ENCODE measurements at places on chromosomes 6 and 20. TPM values are rescaled to one million over a fixed set of nuclear protein-coding genes. Genes with fewer than 3 reads are reported as not detected.

Gene VGLL2
- total RNA-seq = not detected

Gene LIN28B
- 0.25 TPM for total RNA-seq

Gene HUS1B
- total RNA-seq = 0.76 TPM

GRCh38 chr20:24160563-24161281, 172.1 kb upstream of the GGTLC1 start:
- DNase-seq = no peak

DNA sequence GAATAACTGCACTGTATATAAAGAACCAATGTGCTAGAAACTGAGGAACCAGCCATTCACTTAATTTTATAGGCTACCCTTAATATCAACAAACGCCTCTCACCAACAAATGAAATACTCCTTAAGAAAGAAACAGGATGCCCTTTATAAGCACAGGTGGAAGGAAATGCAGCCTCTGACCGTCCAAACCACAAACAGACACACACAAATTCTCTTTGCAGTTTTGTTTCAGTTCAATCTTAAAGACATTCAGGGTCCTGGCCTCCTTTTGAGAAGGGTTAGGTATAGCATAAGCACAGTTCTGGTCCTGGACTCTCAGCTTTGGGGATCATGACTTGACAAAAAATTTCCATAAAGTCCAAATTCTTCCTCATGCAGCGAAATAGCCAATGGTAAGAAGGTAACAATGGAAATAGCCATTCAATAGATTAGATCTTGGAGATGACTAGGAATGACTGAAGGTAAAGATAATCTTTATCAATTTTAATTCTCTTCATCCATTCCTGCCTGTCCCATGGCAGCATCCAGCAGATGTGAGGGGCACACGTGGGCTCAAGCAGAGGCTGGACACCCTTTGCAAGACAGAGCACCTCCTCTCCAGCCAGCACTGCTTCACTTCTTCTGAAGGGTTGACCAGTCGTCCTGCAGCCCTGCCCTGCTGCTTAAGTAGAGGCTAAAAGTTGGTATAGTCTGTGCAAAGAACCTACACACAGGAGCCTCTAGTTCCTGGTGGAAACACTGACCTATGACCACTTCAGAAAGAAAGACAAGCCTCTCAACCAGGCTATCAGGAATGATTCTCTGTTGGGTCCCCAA, 123.9 kb downstream of the CD83 start:
- no peak for DNase-seq

DNA sequence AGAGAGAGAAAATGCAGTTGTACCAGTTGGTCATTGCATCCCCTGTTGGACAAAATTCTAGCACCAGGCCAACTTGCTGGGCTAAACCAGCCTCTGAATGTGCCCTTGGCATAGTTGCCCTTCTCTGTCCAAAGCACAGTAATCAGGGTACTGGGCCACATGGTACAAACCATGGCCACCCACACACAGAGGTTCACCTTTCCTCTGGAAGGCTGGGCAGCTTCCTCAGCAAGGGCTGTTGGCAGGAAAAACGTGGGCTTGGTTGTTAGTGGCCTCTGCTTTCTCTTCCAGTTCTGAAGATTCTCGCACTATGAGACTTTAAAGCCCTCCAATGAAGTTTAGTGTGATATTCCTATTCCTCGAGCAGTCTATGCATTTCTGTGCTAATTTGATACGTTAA, 706 bp downstream of the DDO start:
- no peak for DNase-seq

GRCh38 chr20:32702706-32703425, 29.1 kb upstream of the C20orf203 start:
- DNase-seq = no peak

DNA sequence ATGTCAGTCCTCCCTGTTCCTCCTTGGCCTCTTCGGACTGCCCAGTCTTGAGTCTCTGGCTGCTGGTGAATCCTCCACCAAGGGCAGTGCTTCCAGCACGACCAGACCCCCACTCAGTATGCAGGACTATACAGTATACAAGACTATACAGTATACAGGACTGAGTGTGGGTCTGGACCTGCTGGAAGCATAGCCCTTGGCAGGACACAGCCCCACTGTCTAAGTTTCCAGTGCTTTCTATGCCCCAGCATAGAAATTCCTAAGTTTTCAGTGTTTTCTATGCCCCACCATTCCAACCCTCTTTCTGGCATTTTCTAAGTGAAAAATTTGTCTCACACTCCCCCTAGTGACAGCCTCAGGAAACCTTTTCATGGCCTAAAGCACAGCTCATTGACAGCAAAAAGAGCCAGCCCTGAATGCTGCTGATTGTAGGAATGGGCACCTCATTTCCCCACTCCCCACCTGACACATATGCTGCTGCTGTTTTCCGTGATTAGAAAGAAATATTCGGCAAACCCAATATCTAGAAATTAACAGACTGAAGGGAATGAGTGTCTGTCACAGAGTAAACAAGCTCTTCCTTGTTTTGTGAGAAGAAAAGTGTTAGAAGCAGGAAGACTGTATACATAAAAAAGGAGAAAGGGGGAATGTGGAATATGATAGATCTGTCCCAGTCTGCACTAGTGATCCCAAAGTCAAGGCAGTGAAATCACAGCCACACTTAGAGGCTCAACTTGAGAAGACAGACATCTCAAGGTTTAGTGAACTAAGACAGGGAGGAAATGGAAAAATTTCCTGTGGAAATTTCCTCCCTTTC, 206.9 kb downstream of the IBTK start:
- DNase-seq = peak; percentile 42

GRCh38 chr6:8237668-8238067, 135.3 kb upstream of the EEF1E1 start:
- DNase-seq = no peak

DNA sequence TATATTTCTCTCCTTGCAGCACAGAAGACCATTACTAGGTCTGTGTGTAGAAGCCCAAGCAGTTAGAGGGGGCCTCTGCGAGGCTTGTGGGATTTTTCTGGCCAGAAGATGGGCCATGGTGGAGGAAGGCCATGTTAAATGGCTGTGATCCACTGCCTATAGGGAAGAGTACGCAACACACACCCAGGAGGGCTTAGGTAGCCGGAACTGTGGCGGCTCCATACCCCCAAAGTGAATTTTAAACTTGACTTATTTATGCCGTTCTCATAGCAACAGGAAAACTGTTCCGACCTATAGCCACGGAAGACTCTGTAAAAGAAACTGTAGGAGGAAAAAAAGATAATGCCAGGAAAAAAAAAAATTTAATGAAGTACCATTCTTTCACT, 69.5 kb downstream of the SLX4IP start:
- DNase-seq = no peak
